ENCODE measurements at places on chromosomes 3 and 15.

- H3K27me3 ChIP-seq: no peaks in the 10 kb centered on the region
- H3K27ac ChIP-seq: no peak overlapping the region
- no peak overlapping the region for H3K4me3 ChIP-seq
- no peak for DNase-seq
Measured at GRCh38 chr3:197006446-197006845, 23.2 kb downstream of the MELTF start.

GRCh38 chr3:16350597-16351318 lies 85.7 kb downstream of the OXNAD1 start:
- H3K36me3 ChIP-seq: peaks cover 7% of the 10 kb centered on the region
- DNase-seq: no peak
- H3K27ac ChIP-seq: no peak overlapping the region
- H3K27me3 ChIP-seq: no peaks in the 10 kb centered on the region
- H3K4me3 ChIP-seq: no peak overlapping the region

DNA sequence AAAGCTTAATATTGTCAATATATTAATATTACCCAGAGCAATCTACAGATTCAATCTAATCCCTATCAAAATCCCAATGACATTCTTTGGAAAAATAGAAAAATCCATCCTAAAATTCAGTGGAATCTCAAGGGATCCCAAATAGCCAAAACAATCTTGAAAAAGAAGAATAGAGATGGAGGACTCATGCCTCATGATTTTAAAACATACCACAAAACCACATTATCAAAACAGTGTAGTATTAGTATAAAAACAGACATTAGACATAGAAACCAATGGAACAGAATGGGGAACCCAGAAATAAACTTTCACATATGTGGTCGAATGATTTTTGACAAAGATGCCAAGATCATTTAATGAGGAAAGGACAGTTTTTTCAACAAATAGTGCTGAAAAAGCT lies 14.6 kb downstream of the NEK4 start:
- DNase-seq: no peak
- H3K27me3 ChIP-seq: no peaks in the 10 kb centered on the region
- no peak overlapping the region for H3K4me3 ChIP-seq
- H3K36me3 ChIP-seq: peaks cover 9% of the 10 kb centered on the region
- H3K4me1 ChIP-seq: no peaks in the 10 kb centered on the region

DNA sequence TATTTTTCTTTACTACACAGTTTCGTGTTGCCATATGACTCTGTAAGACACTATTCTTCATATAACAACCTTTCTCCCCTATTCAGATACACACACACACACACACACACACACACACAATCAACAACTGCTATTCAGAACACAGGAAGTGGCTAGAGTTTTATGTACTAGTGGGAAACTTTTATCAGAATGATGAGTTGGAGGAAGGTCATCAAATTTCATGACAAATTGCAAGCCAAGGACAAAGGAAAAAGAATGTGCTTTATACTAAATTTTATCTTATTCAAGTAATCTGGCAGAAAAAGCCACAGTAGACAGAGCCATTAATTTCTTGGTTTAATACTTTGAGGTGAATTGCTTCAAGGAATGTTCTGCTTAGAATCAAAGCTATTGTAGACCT lies 899.8 kb downstream of the ROBO2 start:
- H3K27me3 ChIP-seq: no peaks in the 10 kb centered on the region
- H3K4me1 ChIP-seq: no peaks in the 10 kb centered on the region
- no peak for DNase-seq

DNA sequence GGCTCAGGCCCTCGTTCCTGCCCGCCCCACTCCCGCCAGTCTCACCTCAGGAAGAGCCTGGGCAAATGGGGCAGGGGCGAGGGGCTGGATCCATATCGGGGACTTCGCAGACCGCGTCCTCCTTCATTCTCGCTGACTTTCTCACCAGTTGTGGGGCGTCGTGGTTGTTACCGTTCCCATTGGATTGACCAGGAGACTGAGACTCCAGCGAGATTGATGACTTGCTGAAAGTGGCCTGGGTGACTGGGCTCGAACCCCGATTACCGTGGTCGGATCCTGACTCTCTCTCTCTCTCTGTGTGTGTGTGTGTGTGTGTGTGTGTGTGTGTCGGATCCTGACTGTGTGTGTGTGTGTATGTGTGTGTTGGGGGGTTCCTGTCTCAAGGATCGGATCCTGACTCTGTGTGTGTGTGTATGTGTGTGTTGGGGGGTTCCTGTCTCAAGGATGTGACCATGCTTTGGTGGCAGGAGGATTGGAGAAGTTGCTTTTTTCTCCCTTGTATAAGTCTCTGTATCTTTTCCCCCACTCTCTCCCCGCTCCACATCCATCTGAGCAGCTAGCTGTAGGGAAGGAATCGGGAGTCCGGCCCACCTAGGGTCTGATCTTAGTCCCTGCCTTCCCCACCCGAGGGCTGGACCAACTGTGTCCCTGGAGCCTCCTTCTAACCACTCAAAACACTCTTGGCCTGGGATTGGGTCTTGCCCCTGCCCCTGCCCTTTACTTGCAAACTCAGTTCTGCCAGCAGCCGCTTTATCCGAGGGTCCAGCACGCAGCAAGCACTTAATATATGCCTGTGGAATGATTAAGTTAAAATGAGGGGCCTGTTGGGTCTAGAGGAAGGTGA lies 603 bp downstream of the PLEKHO2 start:
- peak overlapping the region; percentile 53 for H3K27ac ChIP-seq
- peak overlapping the region; percentile 92 for H3K4me3 ChIP-seq
- peaks cover 16% of the 10 kb centered on the region for H3K4me1 ChIP-seq
- no peaks in the 10 kb centered on the region for H3K36me3 ChIP-seq
- no peaks in the 10 kb centered on the region for H3K27me3 ChIP-seq
- no peak for DNase-seq

DNA sequence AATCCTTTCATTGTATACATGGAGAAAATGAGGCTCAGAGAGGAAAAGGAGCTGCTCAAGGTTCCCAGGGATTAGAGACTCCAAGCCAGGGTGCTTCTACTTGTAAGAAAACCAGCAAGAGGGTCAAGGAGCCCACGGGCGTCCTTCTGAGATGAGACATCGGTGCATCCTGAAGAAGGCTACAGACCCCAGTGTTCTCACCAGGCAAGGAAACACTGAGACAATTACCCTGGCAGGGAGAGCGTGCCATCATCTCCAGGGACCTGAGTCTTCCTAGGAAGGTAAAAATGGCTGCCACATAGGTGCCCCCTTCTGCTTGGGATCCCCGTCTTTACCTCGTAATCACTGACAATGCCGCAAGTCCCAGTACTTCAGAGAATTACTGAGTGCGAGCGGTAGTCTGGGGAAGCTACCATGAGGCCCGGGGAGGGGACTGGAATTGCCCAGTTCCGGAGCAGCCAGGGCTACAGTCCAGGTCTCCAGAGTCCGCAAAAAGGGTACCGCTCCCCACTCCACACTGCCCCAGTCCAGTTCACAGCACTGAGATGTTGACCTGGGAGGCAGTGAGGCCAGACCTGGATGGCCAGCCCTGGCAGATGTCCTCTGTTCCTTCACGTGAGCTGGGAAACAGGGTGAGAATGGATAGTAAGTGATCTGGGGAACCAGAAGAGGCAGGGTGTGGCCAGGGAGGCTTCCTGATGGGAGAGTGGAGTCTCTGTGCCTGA lies 164.7 kb upstream of the SMAD3 start:
- no peaks in the 10 kb centered on the region for H3K4me1 ChIP-seq
- H3K27ac ChIP-seq: no peak overlapping the region
- no peak overlapping the region for H3K4me3 ChIP-seq

DNA sequence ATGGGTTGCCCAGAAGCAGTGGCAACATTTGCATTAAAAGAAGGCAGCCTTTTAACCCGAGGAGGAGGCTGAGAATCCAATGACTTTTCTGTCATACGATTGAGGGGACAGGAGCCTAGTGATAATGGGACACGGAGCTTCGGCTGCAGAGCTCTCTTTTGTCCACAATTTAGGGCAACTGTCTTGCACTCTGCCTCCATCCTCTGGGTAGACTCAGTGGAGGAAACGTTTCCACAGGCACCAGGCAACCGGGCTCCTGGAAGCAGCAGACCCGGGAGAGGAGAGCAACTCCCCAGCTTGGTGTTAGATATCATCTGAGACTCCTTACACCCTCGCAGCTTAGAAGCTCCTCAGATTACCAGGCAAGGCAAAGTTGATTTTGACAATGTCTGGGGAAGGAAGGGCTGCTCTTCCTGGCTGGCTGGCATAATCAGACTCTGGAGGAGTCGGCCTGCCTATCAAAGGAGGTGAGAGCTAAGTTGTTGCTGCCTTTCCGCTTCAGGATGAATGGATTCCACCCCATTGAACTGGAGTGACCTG lies 43.5 kb upstream of the RNU6-1 start:
- no peak overlapping the region for H3K4me3 ChIP-seq
- H3K27me3 ChIP-seq: peaks cover 3% of the 10 kb centered on the region
- peaks cover 4% of the 10 kb centered on the region for H3K4me1 ChIP-seq
- H3K27ac ChIP-seq: no peak overlapping the region

GRCh38 chr3:101325393-101326134 lies 5.2 kb upstream of the IMPG2 start:
- no peaks in the 10 kb centered on the region for H3K27me3 ChIP-seq
- H3K36me3 ChIP-seq: no peaks in the 10 kb centered on the region
- H3K27ac ChIP-seq: no peak overlapping the region
- no peak overlapping the region for H3K4me3 ChIP-seq
- no peaks in the 10 kb centered on the region for H3K4me1 ChIP-seq
- DNase-seq: no peak

Data from H1 (cell line).